CD4-positive, alpha-beta T cell treated with Interleukin-17A for 1 hour (primary cell): ENCODE measurements at places on chromosomes 11 and 22.

DNA sequence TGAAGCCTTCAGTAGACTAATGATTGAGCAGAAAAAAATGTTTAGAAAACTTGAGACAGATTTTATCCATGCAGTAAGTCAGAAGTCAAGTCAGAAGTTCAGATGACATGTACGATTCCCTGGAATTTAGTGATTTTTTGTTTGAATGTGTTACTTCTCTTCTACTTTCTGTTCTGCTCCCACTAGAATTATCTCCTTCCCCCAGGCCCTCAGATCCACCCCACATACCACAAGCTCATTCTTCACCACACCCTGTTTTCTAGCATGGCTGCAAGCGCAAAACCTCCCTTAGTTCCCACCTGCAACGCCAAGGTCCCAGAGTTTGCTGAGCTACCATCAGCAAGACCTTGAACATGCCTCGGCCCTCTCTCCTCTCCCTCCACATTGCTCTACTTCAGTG is 64.1 kb downstream of the KCNJ1 start:
- DNase-seq: no peak

DNA sequence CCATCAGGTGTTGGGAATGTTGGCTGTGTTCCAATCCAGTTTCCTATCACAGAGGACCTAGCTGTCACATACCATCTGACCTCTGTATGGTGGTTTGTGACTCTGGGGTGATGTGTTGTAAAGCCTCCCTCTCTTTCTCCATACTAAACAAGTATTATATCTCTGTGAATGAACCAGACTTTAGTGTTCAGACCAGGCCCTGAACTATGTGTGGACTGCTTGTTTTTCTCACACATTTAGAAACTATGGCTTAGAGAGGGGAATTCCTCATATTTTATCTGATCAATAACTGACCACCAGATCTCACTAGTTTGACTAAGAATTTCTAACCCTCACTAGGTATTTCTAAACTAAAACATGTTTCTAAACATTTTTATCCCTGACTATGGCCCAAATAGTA is 17.5 kb downstream of the NCR3LG1 start:
- no peak for DNase-seq

- DNase-seq: no peak
Observed at GRCh38 chr11:58757439-58757838, 25.7 kb upstream of the GLYAT start.

DNA sequence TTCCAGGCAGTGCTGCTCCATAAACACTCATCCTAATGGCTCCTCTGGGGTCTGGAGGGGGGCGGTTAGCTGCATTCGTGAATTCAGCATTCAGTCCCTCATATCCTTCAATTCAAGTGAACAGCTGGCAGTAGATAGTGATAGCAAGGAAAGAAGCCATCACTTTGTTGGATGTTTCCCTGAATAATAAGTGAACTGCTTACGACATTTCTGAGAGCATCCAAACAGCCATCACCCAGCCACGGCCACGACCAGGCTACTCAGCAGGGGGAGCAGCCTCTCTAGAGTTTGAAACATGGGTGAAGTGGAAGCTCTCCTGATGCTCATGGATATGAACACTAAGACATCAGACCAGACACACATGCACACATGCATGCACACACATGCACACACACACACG is 163.6 kb downstream of the NTM start:
- DNase-seq: no peak

- no peak for DNase-seq
Observed at GRCh38 chr11:89021339-89021738, 44.4 kb downstream of the GRM5 start.

DNA sequence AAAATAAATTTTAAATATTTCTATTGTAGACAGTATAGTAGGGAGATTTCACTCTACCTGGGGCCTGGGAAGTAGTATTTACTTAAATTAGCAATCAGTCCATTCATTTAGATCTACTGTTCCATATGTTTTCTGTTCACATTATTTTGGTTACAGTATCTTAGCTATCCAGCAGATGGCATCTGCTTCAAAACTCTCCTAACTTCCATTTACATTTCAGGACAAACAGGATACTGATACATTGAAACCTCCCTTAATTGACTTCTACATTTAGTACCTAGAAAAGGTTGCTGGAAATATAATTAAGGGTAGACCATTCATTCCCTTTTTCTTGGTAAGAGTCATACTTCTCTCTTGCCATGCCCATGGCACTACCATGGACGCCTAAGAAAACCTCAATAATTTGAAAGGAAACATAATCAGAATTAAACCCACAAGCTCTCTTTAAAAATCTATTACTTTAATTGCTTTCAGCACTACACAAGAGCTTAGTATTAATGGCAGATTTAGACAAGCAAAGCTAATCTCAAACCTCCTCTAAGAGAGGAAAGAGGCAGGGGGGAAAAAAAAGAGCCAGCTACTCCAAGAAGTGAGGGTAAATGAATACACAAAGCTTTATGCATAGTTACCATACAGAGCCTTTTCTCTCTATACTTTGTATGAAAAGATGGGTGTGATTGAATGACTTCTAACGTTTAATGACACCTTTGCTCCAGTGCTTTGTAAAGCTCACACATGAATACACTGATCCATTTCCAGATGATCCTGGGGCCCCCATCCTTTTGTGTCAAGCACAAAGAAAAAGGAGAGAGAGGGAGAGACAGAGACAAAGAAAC is 131.2 kb upstream of the MTMR2 start:
- peak; percentile 53 for DNase-seq

DNA sequence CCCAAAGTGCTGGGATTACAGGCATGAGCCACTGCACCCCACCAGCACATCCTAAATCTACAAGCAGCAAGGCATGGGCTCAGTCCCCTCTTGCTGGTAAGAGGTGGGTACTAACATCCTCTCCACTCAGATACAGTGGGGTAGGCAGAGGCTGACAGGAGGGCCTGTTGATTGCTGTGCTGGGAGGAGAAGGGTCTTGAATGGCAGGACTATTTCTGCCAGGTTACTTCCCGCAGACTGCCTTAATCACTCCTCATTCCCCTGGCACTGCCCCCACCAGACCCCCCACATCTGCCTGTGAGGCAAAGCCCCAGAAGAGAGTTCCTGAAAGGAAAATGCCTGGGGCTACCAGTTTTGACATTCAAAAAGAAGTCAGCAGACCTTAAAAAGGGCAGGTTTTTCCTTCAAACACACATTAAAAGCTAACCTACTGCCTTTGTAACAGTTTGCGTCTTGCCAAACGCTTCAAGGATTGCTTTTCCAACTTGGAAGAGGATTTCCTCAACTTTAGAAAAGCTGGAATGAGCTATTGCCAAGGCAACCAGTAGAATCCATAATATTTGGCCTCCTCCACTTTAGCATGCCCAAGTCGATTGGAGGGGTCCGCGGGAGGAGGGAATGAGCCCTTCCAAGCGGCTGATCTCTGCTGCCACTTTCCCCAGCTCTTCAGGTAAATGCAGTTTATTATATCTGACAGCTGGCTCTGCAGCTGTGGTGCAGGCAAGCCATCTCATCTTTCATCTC is 62.0 kb downstream of the FDX1 start:
- DNase-seq: no peak

DNA sequence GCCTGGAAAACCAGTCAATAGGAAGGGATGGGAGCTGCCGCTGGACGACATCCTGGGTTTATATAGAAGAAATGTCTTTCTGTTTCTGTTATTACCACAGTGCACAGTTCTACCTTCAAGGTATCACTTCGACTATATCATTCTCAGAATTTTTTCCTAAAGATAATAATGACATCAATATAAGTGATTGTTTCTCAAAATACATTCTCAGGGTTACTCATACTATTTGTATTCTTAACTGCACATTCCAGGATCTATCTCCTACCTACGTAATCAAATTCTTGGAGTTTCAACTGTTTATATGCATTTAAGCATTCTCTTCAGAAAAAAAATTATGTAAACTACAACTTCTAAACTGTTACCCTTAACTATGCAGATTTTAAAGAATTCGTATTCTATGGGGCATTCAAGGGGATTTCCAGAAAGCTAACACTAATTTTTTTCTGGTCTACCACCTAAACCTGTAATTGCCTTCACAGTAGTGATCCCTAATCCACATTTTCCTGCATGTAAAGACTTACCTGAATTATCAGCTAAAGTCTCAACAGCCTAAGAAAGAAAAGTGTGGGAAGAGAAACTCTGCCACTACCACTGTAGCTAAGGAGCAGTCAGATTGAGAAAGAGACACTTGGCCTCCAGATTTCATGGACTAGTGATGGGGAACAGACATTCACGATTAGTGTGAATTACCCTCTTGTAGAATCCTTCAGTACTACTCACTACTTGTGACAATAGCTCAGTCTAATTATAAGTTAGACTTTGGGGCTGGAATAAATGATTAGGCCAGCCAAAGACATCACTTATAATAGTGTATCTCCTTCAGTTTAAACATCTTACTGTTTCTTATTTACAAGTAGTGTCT is at the start of gene OR51B5:
Gene OR51B5 (minus strand): TSS at position 51 of the 862 bp plus-strand sequence. CDS start 0 bp downstream, at position 51.
- DNase-seq: no peak

- no peak for DNase-seq
Observed at GRCh38 chr11:99695106-99695505, 674.4 kb downstream of the CNTN5 start.

DNA sequence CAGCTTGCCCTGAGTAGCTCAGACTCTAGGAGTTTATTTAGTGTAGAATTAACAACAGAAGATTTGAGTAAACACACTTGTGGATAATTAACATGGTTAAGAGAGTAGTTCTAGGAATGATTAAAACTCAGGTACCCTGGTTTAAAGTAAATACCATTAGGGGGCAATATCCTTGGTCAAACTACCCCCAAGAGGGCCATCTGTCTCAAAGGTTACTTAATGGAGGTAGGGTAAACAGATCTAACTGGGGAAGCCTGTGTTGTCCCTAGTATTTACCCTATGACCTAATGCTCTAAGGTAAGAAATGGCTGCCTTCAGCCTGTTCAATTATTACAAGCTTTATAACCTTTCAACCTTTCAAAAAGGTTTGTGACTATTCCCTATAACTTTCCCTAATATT is 10.6 kb upstream of the GLYATL1 start:
- no peak for DNase-seq

DNA sequence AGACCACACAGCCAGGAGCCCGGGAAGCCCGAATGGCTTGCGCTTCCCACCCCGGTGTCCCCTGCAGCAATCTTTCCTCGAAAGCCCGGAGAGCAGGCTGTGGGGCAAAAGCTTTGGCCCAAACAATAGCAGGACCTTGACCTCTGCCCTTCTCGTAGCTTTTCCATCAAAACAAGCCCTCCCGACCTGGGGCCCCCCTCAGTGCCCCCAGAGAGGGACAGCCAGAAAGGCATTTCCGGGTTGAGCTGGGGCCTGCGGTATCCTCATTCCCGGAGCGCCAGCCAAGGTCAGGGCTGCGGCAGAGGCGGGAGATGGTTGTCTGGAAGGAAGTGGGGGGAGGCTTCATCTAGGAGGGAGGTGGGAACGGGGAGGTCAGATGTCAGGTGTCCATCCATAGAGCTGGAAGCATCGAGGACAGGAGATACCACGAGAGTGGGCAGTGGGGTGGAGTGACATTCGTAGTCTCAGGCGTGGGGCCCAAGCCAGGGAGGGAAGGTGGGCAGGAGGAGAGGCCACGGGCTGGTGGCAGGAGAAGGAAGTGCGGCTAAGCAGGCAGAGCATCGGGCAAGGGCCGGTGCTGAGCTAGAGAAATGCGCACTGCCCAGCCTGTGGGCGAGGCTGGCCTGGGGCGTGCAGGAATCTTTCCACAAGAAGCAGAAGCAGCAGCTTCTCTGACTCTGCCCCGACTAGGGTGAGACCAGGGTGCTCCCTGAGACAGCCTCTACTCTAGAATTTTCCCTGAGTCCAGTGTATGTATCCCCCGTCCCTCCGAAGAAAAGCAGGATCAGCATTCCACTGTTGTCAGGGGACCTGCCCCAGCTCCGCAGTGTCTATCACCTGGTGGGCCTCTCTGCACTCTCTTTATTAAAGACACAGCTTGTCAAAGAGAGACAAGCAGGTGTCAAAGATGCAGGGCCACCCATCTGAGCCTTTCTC is 14.3 kb downstream of the PDGFB start:
- DNase-seq: no peak

DNA sequence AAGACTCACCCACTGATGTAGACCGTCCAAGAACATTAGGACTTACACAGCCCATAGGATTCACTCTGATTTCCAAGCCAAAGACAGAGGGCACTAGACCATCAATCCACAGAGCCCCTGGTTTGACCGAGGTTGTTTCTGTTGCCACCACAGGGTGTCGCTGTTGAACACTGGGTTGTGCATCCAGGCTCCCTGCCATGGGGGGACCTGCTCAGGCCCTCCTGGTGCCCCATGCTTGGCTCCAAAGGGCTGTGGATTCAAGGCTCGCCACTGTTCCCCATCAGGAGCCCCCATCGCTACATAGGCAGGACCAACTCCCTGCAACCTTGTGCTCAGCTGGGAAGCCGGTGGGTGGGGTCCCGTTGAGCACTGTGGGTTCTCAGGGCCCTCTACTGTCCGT is 128.0 kb upstream of the ANO1 start:
- no peak for DNase-seq

DNA sequence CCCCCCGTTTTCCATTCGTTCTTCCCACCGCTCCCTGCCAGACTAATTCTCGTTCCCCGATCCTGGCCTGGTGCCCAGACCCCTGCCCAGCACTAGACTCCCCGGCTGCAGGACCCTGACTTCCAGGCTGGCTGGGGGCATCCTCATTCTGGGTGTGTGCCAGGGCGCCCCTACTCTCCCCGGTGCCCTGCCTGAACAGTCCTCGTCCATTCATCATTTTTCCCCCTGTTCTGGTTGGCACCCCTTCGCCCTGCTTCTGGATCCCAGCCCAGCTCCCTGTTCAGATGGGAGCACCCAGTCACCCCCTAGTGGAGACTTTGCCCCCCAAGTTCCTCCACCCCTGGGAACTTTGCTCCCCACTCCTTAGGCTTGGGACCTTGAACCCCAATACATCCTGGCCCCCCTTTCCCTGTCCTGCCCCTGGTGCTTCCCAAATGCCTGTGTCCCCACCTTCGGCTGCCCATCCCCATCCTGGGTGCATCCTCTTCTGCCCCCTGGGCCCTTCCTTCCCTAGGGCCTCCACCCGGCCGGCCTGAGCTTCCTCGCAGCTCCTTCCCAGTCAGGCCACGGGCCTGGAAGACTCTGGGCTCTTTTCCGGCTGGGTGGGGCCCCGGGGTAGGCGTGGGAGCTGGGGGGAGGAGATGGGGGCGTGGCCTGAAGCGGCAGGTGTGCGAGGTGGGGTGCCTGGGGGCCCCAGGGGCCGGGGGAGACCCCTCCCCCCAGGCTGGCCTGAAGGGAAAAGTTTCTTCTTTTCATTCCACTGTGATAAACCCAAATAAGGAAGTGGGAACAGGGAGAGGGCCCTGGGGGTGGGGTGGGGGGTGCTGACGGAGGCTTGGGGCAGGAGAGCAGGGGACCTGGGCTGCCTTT is 908 bp downstream of the PLCB3 start:
- no peak for DNase-seq
